ENCODE measurements at places on chromosomes 13 and 19.

- DNase-seq = no peak
These were observed 892 bp downstream of the TRIR start for GRCh38 chr19:12733369-12734214.

DNA sequence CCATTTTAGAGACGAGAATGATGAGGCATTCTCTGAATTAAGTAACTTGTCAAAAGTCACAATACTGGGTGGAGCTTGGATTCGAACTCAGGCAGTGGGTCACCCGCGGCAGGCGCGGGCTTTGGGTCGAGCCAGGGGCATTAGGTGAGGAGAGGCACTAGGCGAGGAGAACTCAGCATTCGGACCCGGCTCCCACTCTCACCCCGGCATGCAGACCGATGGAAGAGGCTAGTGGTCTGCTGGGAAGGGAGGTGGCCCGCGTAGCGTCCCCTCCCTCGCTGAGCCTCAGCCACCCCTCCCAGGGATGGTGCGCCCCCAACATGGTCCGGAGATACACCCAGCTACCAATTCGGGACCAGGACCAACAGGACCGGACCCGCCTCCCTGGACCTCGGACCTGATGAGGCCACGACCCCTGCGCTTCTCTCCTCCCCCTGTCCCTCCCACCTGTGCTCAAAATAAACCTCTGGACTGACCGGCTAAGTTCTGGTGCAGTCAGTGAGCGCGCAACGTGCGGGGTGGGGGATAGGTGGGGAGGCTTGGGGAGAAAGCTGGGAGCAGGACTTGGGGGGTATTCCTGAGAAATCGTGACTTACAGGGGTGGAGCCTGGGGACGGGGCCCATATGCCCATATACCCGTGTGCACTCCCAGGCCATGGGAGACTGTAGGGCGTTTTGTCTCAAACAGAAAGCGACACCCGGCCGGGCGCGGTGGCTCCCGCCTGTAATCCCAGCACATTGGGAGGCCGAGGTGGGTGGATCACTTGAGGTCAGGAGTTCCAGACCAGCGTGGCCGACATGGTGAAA, 1.3 kb upstream of the SNAPC2 start:
- no peak for DNase-seq

DNA sequence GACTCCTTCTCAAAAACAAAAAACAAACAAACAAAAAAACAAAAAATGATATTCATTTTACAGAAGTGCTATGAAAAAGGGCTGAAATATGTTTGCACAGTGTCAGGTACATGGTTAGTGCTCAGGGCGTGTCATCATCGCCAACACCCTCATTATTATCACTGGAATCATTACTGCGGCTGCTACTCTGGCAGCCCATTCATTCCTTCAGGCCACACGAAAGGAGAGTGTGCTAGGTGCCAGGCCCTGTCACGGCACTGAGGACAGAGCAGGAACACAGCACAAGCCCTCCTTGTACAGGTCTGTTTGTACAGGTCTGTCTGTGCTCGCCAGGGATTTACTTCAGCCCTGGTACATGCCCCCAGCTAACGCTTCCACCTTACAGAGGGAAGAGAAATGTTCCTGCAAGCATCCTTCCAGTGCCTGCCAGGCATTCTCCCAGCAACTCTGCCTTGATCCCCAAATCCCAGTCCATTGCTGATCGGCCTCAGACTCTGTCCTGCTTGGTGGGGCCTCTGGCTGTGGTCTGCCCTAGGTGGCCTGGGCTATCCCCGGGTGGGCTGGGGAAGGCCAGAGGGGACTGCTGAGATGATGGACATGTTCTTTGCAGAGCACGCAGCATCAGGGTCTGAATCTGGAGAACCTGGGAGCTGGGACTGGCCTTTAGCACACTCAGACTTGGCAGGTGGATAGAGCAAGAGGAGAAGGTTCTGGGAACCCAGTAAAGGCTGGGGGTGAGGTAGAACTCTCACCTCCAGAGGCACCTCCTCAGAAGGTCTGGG, 210.7 kb downstream of the URI1 start:
- DNase-seq = no peak

- DNase-seq = no peak
These were observed 29.2 kb upstream of the ARGLU1 start for GRCh38 chr13:106597186-106597585.

DNA sequence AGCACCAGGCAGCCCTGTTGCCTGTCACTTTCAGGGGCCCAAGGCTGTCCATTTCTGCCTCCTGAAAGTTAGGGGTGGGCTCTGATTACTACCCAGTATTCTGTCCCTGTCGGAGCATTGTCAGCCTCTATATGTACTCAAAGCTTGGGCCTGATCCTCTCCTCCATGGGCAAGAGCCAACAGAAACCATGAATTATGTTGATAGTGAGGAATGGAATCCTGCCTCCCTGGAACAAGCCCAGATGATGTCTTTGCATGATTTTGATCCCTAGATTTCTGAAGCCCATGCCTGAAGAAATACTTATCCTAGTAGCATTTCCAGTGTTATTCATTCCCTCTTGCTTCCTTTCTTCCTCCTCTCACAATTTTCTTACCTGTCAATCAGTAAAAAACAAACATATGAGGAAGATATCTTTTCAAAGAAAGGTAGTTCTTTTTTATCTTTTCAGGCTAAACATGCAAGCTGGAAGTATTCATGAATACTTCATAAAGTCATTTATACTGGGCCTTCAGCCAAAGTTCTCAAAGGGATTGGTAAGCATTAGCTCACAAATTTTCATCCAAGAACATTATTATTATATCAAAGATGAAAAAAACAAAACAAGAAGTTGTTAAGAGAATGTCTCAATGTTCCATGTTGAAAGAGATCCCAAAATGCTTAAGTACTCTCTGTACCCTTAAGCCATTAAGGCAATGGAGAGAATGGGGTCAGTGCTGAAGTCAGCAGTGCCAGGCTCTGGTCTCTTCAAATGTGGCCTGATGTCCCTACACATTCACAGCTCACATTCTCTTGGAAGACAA, 171.7 kb downstream of the NHLRC3 start:
- no peak for DNase-seq

DNA sequence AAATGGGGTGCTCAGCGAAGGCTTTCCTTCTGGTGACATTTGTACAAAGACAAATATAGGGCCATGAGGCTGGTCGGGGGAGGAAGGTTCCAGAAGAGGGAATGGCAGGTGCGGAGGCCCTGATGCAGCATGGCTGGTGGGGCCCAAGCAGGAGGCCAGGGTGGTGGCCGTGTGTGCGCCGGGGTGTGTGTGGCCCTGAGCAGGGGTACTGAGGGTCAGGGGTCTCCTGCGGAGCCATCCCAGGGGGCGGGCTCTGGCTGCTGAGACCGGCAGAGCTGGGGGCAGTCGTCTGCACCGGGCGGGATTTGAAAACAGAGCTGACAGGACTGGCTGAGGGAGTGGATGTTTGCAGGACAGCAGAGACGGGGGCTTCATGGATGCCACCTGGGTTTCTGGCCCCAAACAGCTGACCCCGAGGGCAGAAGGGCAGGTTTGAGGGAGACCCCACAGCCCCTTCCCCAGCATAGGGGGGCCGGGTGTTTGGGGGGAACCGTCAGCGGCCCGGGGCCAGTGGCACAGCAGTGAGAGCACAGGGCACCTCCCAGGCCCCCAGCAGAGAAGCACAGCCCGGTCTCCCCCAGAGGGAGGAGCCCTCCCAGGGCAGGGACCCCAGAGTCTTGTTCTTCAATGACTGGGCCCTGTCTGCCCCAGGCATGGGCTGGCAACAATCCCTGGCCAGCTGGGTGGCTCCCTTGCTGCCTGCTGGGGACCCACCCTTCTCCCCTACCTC, 11.4 kb downstream of the PIAS4 start:
- no peak for DNase-seq

GRCh38 chr19:38288123-38288855, 15.8 kb upstream of the C19orf33 start:
- no peak for DNase-seq

DNA sequence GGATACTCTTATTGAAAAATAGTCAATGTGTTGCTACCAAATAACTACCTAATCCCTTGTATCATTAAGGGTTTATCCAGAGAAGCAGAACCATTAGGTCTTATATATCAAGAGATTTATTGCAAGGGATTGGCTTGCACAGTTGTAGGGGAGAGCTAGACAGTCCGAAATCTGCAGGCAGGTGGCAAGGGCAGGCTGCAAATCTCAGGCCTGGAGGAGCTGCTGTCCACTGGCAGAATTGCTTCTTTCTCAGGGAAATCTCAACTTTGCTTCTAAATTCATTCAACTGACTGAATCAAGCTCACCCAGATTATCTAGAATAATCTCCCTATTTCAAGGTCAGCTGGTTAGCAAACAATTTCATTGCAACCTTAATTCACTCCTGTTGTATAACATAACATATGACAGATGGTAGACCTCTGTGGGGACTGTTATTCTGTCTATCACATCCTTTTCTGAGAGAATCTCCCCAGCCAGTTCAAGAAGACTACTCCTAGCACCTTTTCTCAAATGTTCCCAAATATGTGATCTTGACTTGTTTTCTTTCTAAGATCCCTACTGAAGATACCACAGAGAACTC, 194.2 kb downstream of the NHLRC3 start:
- no peak for DNase-seq

GRCh38 chr13:46178821-46179220, 3.2 kb downstream of the LCP1 start:
- no peak for DNase-seq

- DNase-seq = peak; percentile 16
These were observed 4.9 kb downstream of the CCDC122 start for GRCh38 chr13:43874504-43875092.

GRCh38 chr13:111288276-111288675, 32.2 kb upstream of the TEX29 start:
- DNase-seq = no peak

DNA sequence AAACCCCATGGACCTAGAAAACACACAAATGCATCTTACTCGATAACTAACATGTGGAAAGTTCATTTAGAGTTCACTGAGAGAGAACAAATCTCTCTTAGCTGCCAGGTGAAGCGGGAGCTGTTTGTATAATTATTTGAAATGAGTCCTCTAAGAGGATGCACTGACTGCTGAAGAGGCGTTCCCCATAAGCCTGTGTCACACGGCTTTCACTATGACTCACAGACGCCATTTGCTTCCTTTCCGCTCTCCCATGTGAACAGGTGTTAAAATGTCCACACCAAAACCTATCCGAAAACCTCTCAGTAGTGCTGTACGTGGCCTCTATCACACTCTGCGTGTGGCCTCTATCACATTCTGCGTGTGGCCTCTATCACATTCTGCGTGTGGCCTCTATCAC, 101.8 kb downstream of the SOX1 start:
- no peak for DNase-seq

DNA sequence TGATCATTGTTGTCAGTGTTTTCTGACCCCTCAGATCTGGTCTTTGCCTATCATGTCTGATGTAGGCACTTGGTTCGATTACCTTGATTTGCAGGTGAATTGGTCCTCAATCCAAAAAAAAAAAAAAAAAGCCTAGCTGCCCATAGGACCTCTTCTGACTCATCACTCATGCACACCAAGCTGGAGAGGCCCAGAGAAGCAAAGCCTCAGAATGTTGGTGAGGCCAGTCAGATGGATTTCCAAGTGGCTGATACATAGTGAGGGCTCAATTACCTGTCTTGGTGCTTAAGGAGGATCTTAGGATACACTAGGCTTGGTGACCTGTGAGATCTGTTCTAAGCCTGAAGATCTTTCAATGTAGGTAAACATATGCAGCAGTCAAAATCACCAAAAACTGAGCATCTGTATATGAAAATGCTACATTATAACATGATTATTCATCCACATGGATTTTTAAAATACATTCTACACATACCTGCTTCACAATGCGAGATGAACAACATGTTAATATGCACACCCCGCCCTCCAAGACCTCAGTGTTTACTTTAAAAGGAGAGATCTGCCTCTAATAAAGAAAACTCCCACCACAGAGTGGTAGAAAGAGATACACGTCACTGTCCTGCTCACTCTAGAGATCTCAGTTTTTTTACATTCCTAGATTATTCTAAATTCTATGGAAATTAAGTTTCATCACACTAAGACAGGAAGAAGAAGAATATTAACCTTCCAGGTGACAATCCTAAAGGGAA, 79.9 kb upstream of the RAP2A start:
- no peak for DNase-seq

GRCh38 chr13:44271915-44272341, 101.7 kb upstream of the SERP2 start:
- no peak for DNase-seq

DNA sequence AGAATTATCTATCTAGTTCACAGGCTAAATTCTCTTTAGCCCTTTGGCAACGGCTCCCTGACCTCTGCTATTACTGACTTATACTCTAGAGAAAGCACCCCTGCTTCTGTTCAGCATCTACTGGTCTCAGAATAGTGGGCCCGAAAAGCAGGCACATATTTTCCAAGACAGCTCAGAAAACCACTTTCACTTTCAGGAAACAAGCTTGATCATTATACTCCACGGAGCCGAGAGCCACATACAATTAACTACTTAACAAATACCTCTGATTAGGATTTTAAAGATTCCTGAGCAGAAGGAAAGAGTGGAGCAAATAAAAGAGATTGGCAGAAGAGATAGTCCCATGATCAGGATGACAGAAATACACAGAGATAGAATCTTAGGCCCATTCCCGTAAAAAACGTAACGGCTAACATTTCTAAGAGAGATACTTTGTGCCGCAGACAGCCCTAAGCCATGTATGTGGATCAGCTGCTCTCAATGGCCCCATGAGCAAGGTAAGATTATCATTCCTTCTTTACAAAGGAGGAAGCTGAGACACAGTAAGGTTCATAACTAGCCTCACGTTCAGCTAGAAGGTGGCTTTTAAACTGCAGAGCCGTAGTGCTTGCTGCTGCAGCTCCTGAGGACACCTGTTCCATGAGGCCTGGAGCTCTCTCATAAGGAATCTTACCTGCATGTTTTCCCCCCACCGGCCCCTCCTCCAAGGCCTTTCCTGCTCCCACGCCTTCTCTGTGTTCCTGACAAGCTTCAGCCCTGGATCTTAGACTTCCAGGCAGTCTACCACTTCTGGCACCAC, 227.2 kb downstream of the FOXO1 start:
- no peak for DNase-seq

- no peak for DNase-seq
These were observed 125.4 kb downstream of the FGF14 start for GRCh38 chr13:102276404-102276803.

DNA sequence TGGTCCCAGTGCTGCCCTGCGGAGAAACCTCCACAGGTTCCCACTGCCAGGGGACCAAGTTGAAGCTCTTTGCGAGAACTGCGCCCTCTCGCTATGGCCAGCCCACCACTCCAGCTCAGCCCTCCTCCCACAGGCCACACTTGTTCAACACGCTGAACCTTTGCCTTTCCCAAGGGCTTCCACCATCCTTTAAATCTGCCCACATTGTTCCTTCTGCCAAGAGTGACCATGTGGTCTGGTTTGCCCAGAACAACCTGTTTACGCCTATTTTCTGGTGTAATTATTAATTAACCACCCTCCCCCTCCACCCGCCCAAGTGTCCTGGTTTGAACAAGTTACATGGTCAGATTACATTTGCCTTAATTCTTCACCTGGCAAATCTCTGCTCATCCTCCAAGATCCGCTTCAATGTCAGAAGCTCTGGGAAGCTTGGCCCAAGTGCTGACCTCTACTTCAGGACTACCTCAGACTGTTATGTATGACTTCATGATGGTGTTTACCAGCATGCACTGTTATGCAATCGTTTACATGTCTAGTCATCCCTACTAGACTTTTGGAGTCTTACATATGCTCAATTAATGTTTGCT, 12.0 kb upstream of the USP12 start:
- no peak for DNase-seq

GRCh38 chr13:30792285-30793000, 57.1 kb downstream of the ALOX5AP start:
- peak; percentile 45 for DNase-seq

- no peak for DNase-seq
These were observed 241.3 kb upstream of the IRS2 start for GRCh38 chr13:110027470-110028240.

Data from NCI-H446 treated with DMSO at 0.1 percent for 48 hours (cell line).